Upper lobe of left lung (tissue), 6 donors: ENCODE measurements at places on chromosomes 11 and 22. TPM values are rescaled to one million over a fixed set of nuclear protein-coding genes. Genes with fewer than 3 reads are reported as not detected.

Gene KRTAP5-9
- 0.24 TPM for total RNA-seq

- H3K36me3 ChIP-seq: no peaks in the 10 kb centered on the region
- H3K4me3 ChIP-seq: no peak overlapping the region
- no peak overlapping the region for H3K27ac ChIP-seq
These were observed 13.1 kb upstream of the EXPH5 start for GRCh38 chr11:108606495-108607160.

GRCh38 chr22:33440756-33441155, 382.6 kb upstream of the SYN3 start:
- H3K4me3 ChIP-seq: no peak overlapping the region
- H3K27me3 ChIP-seq: no peaks in the 10 kb centered on the region
- H3K27ac ChIP-seq: no peak overlapping the region
- H3K36me3 ChIP-seq: no peaks in the 10 kb centered on the region
- no peak for DNase-seq
- no peaks in the 10 kb centered on the region for H3K4me1 ChIP-seq

DNA sequence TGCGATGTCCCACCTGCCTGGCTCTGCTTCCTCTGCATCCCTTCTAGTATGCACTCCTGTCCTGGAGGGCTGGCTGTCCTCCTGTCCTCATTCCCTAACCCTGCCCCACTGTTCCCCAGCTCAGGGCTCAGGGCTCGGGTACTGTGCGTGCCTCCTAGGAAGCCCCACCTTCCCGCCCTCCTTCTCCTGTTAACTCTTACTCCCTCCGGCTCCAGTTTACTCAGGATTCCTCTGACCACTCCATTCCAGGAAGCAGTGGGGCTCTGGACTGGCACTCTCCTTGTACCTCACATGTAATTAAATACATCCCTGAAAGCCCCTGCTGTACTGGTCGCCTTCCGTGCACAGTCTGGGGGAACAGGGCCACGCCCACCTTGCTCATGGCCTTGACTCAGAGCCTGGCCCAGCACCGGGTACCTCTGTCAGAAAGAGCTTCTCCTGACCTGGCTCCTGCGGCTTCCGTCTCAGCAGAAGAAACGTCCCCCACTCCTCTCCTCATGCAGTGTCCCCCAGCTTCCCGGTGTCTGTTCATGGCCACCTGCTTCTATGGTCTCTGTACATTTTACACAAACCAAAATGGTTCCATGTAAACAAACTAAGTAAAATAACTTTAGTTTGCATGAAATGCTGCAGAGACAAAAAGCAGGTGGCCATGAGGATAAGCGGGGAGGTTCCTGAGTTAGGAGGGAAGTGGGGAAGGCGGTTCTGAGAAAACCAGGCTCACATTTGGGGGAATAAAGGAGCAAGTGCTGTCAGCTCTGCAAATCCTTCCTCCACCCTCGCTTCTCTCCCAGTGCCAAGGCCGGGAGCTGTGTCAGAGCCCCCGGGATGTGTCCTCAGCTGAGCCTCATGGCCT, 445.9 kb downstream of the BRD1 start:
- no peak overlapping the region for H3K4me3 ChIP-seq
- DNase-seq: no peak
- H3K27ac ChIP-seq: no peak overlapping the region
- H3K4me1 ChIP-seq: no peaks in the 10 kb centered on the region

DNA sequence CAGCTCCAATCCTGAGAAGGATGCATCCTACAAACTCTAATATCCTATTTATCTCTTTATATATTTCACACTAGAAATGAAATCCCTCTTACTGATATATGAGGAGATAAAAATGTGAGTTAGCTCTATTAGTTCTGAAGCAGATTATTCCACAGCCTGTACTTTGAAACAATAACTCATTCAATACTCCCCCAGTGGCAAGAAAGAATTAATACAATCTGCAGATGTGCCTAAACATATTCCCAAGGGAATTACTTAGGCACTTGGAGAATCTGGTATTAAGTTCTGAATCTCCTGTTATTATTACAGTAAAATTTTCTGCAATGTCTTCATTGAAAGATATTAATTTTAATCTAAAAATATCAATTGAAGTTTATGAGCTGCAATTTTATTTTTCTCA, 59.4 kb downstream of the DDI1 start:
- DNase-seq: no peak
- no peaks in the 10 kb centered on the region for H3K4me1 ChIP-seq
- no peak overlapping the region for H3K27ac ChIP-seq
- no peaks in the 10 kb centered on the region for H3K27me3 ChIP-seq
- H3K36me3 ChIP-seq: no peaks in the 10 kb centered on the region

- no peaks in the 10 kb centered on the region for H3K4me1 ChIP-seq
- no peaks in the 10 kb centered on the region for H3K27me3 ChIP-seq
- DNase-seq: no peak
- no peak overlapping the region for H3K4me3 ChIP-seq
These were observed 66.7 kb downstream of the HSD17B12 start for GRCh38 chr11:43747130-43747802.

Gene KCNK7
- total RNA-seq: 3.7 TPM

DNA sequence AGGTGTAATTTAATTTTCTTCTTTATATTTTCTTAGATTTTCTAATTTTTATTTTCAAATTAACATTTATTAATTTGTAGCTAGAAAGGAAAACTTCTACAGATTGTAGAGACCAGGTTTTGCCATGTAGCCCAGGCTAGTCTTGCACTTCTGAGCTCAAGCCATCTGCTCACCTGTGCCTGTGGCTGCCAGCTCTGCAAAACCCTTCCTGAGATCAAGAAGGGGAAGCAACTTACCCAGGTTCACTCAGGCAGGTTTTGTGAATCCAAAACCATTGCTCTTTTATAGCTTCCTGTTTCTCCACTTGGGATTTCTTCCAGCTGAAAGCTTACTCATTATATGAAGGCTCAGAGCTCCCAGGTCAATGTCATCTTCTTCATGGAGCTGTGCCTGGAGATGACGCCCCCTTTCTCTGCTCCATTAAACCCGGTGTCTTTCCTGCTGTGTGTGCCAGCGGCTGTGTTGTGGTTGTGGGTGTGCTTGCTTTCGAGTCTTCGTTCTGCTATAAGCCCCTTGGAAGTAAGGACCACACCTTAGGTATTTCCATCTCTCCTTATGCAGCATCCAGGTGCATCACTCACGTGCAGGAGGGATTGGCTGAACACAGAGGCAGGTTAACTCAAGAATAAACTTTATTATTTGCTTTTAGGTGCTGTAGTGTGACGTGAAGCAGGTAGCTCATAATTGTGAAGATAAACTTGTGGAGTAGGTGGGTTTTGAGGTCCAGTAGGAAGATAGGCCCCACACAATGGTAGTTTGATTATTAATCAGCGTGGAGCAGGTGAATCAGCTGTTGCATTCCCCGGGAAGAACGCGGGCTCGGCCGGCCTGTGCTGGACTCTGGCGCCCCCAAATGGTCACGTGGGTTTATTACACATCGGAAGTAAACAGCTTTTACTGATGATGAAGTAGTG, 42.2 kb upstream of the INCENP start:
- peak; percentile 90 for DNase-seq
- no peak overlapping the region for H3K4me3 ChIP-seq
- no peak overlapping the region for H3K27ac ChIP-seq
- H3K4me1 ChIP-seq: no peaks in the 10 kb centered on the region
- H3K36me3 ChIP-seq: no peaks in the 10 kb centered on the region

GRCh38 chr11:66081505-66081904, 11.4 kb downstream of the PACS1 start:
- peak overlapping the region; percentile 37 for H3K27ac ChIP-seq
- DNase-seq: no peak
- peaks cover 56% of the 10 kb centered on the region for H3K4me1 ChIP-seq
- H3K4me3 ChIP-seq: no peak overlapping the region
- no peaks in the 10 kb centered on the region for H3K27me3 ChIP-seq
- peaks cover 5% of the 10 kb centered on the region for H3K36me3 ChIP-seq
